Activated T-cell treated with anti-CD3 and anti-CD28 coated beads, Interleukin-2, amount 50 U/mL, for 48 hours (primary cell): ENCODE measurements at places on chromosomes 7 and 10.

DNA sequence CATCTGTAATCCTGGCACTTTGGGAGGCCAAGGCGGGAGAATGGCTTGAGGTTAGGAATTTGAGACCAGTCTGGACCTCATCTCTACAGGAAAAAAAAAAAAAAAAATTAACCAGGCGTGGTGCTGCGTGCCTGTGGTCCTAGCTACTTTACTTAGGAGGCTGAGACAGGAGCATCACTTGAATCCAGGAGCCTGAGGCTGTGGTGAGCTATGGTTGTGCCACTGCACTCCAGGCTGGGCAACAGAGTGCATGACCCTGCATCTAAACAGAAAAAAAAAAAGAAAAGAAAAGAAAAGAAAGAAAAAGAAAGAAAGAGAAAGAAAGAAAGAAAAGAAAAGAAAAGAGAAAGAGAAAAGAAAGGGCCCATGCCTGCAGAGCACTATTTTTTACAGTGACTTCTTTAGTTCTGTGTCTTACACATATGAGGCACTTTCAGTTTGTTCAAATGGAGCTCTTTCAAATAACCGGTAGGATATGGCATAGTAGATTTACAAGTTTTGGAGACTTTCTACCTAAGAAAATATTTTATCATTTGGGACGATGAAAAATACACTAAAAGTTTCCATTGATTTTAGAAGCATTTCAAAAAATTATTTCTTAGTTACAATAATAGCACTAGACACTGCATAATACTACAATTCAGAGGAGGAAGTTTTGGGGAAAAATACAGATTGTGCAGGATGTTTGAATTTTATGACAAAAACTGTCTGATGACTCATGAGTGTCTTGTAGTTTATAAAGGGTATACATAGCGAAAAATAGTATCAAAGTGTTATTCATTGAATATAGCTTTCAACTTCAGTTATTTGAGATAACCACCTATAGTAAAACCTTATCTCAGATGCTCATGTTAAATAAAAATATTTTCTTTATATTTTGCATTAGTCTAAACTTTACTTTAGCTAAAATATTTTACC, 75.9 kb downstream of the MDFIC start:
- no peak for DNase-seq

DNA sequence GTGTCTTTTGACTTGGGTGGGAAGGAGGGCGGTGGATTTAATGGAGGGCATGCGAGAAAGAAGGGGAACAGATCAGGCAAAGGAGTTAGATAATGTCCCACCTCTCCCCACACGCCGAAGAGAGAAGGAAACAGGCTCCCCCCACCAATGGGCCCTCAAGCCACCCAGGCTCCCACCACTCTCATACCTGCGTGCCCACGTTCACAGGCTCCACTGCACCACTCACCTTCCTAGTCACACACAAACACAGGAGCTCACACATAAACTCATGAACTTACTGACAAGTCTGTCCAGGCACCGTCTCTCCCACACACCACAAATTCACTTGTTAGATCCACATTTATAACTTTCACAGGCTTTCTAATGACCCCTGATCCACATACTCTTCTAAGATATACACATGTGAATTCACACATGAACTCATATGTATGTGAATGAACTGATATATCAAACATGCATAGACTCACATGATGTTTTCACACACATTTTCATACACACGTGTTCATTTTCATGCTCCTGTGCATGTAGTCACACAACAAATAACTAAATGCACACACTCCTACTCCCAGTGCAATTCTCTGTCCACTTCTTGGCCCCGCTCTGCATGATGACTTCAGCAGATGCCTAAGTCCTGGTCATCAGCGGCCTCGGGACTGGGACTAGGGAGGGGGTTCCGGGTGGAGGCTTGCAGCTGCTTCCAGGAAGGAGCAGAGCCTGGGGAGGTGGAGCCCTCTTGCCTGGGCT, 1.5 kb downstream of the LZTS2 start:
- no peak for DNase-seq

- DNase-seq = no peak
Measured at GRCh38 chr7:118011652-118012051, 138.4 kb upstream of the CTTNBP2 start.

- no peak for DNase-seq
Measured at GRCh38 chr10:128301051-128301450, 174.8 kb upstream of the MKI67 start.

DNA sequence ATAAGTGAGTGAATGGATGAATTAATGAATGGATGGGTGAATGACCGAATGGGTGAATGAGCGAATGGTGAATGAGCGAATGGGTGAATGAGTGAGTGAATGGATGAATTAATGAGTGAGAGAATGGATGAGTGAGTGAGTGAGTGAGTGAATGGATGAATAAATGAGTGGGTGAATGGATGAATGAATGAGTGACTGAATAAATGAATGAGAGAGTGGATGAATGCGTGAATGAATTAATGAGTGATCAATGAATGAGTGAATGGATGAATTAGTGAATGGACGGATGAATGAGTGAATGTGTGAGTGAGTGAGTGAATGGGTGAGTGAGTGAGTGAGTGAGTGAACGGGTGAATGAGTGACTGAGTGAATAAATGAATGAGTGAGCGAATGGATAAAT, 49.5 kb upstream of the HMX3 start:
- no peak for DNase-seq

GRCh38 chr10:103166523-103166922, 26.5 kb downstream of the NT5C2 start:
- no peak for DNase-seq

DNA sequence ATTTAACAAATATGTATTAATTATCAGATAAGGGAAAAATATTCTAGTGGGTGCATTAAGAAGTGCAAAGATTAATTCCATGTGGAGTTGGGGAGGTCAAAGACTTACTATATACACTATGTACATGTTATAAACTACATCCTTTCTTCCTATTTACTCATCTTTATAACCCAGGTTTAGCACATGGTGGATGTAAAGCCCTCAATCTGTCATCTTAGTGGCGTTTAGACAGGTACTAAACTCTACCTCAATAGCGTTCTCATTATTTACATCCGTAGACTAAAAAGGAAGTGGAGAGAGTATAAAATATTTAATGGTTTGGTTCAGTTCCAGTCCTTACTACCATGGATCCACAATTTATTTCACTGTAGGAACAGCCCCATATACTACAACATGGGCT, 14.8 kb upstream of the CELF2 start:
- DNase-seq = no peak

DNA sequence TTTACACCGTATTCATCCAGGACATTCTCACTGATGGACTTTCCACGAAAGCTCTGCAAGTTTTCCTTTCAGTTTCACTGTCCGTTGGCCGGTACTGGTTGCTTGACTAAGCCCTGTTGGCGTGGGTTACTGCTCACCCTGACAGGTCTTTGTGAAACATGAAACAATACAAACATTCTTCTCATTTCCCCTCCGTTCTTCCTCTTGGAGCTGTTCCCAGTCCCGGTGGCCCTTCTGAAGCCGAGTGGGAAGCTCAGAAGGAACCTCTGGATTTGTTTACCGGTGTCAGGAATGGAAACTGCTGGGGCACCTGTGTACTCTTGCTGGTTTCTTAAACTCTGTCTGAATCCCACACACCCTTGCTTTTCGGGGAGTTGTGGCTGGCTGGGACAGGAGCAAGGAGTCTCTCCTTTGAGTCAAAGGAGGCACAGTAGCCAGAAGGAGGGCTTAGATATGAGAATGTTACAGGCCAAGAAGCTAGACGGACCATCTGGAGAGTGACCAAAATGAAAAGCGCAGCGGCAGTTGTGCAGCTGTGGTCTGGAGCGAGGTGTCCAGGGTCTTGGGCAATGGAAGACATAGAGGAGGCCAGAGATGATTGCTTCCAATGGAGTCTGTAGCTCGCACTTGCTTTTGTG, 45.7 kb downstream of the LYZL2 start:
- DNase-seq = no peak

DNA sequence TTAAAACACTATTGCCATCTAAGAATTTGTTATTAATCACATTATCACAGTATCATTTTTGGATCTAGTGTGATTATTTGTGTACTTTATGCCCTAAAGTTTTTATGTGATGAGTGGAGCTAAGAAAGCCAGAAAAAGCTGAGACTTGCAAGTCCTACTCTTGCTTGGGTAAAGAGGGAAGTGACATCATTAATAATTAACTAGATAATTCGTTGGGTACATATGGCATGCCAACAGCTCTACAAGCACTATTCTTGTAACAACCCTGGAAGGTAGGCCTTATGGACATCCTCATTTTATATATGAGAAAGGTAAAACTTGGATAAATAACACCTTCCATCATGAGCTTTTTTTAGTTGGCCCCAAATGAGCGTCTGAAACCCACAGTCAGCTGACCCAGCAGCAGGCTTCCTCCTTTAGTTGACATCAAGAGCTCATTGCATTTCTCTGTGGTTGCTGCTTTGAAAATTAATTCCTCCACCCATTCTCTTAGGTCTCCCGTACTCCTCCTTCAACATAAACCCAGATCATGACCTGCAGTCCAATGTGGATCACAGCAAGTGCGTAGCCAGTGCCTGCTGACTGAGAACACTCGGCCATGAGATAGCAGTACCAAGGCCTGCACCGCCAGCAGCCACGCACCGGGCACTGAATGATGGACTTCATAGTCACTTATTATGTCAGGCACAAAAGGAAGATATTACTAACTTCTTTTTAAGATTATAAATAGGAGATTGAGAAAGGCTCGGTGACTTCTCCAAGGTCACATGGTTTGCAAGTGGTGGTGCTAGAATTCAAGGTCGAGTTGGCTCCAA, 292.0 kb upstream of the AOAH start:
- DNase-seq = no peak

DNA sequence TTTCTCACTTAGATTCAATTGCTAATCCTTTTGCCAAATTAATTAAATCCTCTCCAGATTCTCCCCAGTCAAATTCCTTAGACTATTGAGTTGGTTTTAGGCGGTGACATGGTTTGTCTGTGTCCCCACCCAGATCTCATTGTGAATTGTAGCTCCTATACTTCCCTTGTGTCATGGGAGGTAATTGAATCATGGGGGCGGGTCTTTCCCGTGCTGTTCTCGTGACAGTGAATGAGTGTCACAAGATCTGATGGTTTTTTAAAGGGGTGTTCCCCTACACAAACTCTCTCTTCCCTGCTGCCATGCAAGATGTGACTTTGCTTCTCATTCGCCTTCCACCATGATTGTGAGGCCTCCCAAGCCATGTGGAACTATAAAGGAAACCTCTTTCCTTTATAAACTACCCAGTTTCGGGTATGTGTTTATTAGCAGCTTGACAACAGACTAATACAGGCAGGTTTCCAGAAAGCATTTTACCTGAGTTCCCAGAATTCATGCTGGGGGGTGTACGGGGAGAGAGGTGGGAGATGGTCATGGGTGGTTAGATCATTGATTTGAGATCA, 44.7 kb upstream of the GARS1 start:
- no peak for DNase-seq

GRCh38 chr10:3424111-3424851, 251.7 kb upstream of the PITRM1 start:
- no peak for DNase-seq

DNA sequence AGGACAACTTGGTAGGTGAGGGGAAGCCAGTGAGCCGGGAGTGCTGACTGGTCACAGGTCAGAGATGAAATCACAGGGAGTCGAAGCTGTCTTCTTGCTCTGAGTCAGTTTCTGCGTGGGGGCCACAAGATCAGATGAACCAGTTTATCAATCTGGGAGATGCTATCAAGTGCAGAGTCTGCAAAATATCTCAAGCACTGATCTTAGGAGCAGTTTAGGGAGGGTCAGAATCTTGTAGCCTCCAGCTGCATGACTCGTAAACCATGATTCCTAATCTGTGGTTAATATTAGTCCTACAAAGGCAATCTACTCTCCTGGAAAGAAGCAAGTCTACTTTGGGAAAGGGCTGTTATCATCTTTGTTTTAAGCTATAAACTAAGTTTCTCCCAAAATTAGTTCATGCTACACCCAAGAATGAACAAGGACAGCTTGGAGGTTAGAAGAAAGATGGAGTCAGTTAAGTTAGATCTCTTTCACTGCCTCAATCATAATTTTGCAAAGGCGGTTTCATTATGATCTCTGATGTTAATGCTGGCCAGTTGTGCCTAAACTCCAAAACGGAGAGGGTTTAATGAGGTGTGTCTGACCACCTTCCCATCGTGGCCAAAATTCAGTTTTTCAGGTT, 8.4 kb upstream of the LMOD2 start:
- DNase-seq = no peak

GRCh38 chr7:24980534-24981170, 674 bp upstream of the OSBPL3 start:
- DNase-seq = no peak

GRCh38 chr10:75350791-75351190, 50.8 kb downstream of the ZNF503 start:
- DNase-seq = no peak

- no peak for DNase-seq
Measured at GRCh38 chr10:69361303-69361614, 55.5 kb downstream of the TACR2 start.

- DNase-seq = no peak
Measured at GRCh38 chr10:116909307-116909706, 60.0 kb downstream of the ENO4 start.

DNA sequence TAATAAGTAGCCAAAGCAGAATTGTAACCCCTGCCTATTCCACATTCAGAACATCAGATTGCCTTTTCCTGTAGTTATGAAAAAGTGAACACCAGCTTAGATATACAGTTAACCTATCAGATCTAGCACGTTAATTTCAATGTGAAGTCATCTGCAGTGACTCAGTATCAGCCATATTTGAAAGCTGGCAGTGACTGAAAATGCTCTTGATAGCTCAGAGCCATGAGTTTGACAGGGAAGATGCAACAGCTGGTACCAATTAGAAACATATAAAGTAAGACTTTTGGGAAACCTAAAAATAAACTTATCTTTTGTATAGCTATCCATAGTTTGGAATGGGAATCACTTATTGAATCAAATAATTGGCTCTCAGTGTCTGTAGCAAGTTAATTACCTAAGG, 284.1 kb upstream of the NPSR1 start:
- no peak for DNase-seq

- no peak for DNase-seq
Measured at GRCh38 chr7:120654241-120654640, 203.7 kb downstream of the TSPAN12 start.
